ENCODE measurements at places on chromosomes 4 and X.

DNA sequence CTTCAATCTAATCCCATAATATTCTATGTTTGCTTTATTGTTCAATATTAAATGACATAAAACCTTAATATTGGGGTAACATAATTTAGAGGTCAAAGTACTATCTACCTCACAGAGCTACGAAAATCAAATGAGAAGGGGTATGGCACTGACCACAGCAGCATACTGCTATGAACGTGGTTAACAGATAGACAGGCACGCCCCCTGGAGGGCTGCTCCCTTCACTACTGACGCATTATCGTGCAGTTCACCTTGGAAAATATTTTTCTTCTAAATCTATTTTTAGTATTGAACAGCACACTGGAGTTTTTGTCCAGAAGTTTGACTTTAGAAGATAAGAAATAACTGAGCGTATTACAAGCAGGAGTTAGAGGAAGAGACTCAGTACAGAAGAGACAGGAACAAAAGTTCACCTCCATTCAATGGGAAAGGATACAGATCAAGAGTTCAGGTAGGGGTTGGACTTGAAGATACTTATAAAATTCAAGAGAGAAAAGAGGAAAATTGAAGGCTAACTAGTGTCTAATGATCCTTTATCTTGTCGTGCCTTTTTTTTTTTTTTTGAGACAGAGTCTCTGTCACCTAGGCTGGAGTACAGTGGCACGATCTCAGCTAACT, 22.7 kb downstream of the MAP9 start:
- DNase-seq = no peak

DNA sequence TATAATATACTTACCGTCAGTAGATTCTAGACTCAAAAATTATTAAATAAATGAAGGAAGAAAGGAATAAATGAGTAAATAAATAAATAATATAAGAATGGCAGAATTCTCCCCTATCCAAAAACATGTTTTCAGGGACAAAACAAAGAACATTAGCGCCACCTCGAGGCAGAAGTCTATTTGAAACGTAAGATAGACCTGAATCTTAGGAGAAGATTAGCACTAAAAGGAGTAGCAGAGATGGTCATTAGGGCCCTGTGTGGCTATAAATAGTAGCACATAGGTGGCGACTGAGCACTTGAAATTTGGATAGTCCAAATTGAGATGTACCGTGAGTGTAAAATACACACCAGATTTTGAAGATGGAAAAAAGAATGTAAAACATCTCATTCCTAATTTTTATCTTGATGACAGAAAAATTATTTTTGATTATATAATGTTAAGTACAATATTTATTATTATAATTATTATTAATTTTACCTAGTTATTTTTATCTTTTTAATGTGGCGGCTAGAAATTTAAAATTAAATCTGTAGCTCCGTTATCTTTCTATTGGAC, 24.3 kb upstream of the SRD5A3 start:
- DNase-seq = peak; percentile 25

GRCh38 chr4:40270609-40271008, 64.5 kb upstream of the CHRNA9 start:
- DNase-seq = no peak

- DNase-seq = no peak
Observed at GRCh38 chr4:3311489-3312171, 18.8 kb downstream of the RGS12 start.

- DNase-seq = no peak
Observed at GRCh38 chr4:36692586-36692985, 411.2 kb downstream of the DTHD1 start.

GRCh38 chr4:104408878-104409277, 85.8 kb downstream of the CXXC4 start:
- no peak for DNase-seq

DNA sequence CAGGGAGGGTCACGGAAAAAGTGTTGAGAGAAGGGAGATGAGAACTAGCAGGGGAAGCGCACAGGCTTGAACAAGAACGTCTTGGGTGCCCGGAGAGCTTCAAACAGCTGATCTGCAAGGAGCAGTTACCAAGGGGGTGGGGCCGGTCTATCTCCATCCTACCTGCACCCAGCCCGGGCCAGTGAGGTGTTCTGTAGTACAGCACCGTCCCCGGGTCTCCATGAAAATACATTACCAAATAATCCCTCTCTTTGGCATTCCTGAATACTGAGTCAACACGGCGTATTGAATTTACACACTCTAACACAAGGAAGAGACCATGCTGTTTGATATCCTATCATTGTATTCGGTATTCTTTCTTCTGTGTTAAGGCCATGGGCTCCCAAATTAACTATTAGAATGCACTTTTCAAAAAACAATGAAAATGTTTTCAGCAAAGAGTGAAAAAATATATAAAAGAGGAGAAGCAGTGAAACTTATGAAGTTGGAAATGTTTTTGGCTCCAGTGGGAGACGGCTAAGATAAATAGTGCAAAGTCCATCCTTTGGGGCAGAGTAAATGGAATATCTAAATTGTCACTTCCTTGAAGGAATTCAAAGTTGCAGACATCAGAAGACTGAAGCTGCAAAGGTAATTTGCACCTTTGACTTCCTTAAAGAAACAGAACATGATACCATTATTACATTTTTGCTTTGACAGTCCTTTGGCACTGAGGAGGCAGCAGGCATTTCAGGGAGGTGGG, 90.3 kb downstream of the DHRSX start:
- DNase-seq = no peak

GRCh38 chrX:140733766-140734342, 24.3 kb downstream of the LINC00632 start:
- no peak for DNase-seq

- DNase-seq = no peak
Observed at GRCh38 chrX:13051529-13052172, 7.2 kb upstream of the FAM9C start.

GRCh38 chr4:47562297-47562696, 77.2 kb downstream of the ATP10D start:
- DNase-seq = no peak

DNA sequence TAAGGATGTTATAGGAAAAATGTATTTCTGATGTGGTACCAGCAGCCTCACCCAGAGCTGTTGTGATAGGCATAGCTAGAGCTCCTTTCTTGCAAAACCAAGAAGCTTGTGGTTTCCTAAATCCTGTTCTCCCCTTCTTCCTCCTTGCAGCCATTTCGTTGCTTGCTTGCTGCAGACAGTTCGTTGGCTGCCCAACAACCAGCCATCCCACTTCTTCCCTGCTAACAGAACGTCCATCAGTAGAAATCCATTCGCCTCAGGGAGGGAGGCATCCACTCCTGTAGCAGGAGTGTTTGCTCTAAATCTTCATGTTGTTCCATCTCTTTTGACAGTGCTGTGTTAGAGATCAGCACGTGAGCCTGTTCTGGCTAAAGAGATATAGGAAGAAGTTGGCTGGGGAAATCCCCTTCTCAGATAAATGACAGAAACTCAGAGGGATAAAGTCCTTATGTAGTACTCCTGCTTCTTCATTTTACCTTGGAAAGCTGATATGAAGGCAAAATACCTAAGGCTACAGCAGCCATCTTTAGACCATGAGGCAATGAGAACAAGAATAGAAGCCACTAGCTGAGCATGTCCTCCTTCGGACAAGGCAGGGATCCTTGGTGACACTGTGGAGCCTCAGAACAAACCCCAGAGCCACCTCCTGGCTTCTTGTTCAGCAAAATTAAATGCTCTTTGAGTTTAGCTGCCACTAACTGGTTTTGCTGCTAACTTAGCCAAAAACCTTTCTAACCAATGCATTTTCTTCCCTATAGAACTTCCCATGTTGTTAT, 68.4 kb upstream of the RELL1 start:
- DNase-seq = no peak

- no peak for DNase-seq
Observed at GRCh38 chr4:185015108-185015507, 3.2 kb upstream of the HELT start.

DNA sequence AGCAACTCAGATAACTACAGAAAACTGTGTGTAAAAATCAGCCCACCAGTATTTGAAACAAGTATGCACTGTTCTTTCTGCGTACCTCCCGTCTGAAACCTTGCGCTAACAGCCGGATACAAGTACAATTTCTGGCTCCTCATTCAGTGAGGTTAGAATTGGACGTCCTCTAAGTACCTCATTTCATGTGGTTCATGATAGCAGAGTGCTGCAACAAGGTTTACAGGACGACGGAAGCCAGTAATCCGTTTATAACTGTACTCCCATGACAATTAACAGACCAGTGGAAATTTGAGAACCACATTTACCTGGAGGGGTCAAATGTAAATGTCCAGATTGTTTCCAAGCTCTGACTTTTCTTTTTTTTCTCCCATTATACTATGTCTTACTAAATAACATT, 52.9 kb upstream of the TENM3 start:
- DNase-seq = no peak

DNA sequence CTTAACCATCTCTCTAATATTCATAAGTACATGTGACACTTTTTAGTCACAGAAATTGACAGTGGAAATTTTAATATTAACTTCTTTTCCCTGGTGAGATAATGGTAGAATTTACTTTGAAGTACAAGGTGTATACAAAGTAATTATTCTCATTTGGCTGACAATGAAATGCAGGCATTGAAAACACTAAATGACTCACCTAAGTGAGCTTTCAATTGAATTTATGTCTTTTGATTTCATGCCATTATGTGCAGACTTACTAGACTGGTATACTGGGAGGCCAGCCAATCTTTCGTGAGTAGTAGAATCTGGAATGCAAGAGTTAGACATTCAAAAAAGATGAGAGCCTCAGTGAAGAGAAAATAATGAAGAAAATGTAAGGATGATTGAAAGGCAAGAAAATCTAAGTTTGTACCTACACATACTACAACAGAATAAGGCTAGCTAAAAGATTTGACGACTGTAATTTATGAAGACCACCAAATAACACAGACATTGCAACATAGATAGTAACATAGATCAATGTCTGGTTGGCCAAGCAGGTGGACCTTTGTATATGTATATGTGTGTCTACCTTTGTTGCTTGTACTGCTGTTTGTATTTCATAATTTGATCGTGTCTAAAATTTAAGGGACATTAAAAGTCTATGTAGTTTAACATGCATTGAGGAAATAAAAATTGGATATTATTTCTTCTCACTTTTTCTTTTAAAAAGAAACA, 459.7 kb downstream of the IL15 start:
- DNase-seq = peak; percentile 40

DNA sequence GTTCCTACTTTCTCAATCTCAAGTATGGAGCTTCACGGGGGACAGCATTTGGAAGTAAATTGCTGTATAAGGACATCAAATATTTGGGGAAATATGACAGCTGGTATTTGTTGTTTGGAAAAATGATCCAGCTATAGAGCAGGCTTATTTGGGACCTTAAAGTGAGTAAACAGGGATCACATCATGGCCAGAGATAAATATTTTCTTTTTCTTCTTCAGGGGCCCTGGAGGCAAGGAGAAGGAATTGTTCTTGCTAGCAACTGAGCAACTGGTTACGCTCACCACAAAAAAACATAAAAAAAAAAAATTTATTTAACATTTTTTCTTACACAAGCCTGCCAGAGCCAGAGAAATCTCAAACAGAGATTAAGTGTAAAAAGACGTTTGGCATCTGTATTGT, 277.2 kb upstream of the UGT8 start:
- DNase-seq = no peak
